Large intestine (tissue), 12 donors: ENCODE measurements at places on chromosomes 5 and 9. TPM values are rescaled to one million over a fixed set of nuclear protein-coding genes. Genes with fewer than 3 reads are reported as not detected.

The IL11RA gene
- polyA plus RNA-seq: 60.9 TPM

The SNX18 gene
- polyA plus RNA-seq: 29.1 TPM

The FOXD4L3 gene
- 0.12 TPM for polyA plus RNA-seq

The INSL4 gene
- not detected for polyA plus RNA-seq

The PCDHA1 gene
- 0.55 TPM for polyA plus RNA-seq

The FOXI1 gene
- polyA plus RNA-seq: 0.03 TPM

The IFNA13 gene
- polyA plus RNA-seq: 0.12 TPM

The NFIB gene
- polyA plus RNA-seq: 16.6 TPM

The FNIP1 gene
- 21.9 TPM for polyA plus RNA-seq

- H3K36me3 ChIP-seq: no peaks in the 10 kb centered on the region
- H3K27me3 ChIP-seq: no peaks in the 10 kb centered on the region
- H3K27ac ChIP-seq: no peak overlapping the region
- H3K4me1 ChIP-seq: no peaks in the 10 kb centered on the region
- H3K4me3 ChIP-seq: no peak overlapping the region
- no peak for DNase-seq
Observed at GRCh38 chr5:120848883-120849282, 384.8 kb downstream of the PRR16 start.

DNA sequence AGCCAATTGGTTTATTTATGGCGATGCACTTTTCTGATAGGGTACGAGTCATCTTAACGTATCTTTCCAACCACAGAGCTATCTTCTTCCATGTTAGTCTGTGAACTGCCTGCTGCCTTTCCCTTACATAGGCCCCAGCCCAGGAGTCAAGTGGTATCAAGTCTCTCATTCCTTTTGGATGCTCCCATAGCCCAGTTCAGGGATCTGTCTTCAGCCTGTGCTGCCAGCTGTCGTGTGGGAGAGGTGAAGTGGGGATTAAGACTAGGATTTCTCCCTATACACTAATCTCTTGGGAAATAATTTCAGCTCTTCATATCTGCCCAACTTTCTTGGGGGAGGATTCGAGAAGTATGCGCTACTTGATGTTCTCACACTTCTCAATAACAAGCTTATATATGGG, 475.7 kb downstream of the EBF1 start:
- H3K36me3 ChIP-seq: no peaks in the 10 kb centered on the region
- no peak overlapping the region for H3K4me3 ChIP-seq
- H3K27ac ChIP-seq: no peak overlapping the region
- DNase-seq: no peak

DNA sequence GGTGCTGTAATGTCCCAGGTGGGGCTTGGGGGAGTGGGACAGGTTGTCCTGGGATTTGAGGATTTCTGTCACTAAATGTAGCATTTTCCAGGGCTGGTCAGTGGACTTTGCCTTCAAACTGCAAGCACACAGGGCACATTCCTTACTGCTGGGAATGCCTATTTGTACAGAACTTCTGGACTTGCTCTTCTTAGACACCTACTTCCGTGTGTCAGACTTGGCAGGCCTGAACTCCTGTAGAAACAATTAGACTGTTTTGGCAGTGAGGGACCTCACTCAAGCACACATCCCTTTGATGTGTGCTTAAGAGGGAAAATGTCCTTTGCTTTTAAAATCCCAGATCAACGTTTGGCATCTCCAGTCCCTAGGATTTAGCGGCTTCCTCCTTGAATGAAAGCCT, 192.2 kb downstream of the PAPPA start:
- no peaks in the 10 kb centered on the region for H3K36me3 ChIP-seq
- no peak overlapping the region for H3K27ac ChIP-seq
- peaks cover 10% of the 10 kb centered on the region for H3K4me1 ChIP-seq
- no peak overlapping the region for H3K4me3 ChIP-seq
- H3K27me3 ChIP-seq: no peaks in the 10 kb centered on the region
- DNase-seq: peak; percentile 32

GRCh38 chr9:122394265-122395125, 23.7 kb downstream of the PTGS1 start:
- peaks cover 18% of the 10 kb centered on the region for H3K27me3 ChIP-seq
- no peaks in the 10 kb centered on the region for H3K4me1 ChIP-seq
- H3K4me3 ChIP-seq: no peak overlapping the region
- no peaks in the 10 kb centered on the region for H3K36me3 ChIP-seq
- no peak for DNase-seq
- H3K27ac ChIP-seq: no peak overlapping the region

DNA sequence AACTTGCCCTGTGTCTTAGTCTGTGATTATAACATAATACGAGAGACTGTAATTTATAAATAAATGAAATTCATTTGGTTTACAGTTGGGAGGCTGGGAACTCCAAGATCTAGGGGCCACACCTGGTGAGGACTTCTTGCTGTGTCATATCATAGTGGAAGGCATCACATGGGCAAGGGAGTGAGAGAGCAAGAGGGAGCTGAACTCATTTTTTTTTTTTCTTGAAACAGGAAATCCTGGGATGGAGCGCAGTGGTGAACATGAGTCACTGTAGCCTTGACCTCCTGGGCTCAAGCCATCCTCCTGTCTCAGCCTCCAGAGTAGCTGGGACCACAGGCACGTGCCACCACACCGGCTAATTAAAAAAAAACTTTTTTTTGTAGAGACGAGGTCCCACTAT, 7.2 kb downstream of the MLANA start:
- H3K27me3 ChIP-seq: no peaks in the 10 kb centered on the region
- no peak for DNase-seq
- no peak overlapping the region for H3K27ac ChIP-seq

DNA sequence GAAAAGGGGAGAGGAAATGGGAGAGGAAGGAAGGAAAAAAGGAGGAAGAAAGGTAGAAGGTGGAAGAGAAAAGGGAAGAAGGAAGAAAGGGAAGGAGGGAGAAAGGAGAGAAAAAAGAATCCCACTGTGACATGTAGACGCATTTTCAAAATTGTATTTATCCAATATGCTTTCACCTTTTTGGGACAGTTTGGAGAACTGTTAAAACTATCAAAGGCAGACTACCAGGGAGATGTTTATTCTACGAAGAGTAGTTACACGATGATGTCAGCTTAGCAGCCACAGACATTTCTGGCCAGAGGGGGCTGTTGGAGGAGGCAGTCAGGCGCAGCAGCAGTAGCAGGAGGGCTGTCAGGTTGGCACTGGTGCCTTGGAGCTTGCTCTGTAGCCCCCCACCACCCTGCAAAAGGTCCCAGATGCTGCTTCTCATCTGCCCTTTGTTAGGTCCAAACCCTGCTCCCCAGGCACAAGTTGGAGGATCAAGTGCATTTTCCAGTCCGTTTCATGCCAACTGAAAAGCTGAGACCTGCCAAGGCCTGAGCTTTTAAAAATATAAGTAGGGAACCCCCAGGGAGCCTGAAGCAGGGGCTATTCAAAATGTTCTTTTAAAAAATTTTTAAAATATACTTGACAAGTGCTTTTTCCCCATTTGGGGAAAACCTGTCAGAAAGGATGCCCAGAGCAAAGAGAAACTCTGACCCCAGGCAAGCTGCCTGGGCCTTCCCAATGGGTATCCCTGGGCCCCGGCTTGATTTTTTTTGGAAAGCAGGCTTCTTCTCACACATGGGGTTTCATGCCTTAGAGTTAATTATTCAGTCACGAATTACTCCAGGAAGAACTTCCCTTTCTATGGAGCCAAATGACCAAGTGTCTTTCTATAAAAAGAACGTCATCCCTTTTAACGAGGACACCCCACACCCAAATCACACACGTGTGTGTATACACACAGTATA, 203.3 kb downstream of the SLIT3 start:
- H3K4me1 ChIP-seq: no peaks in the 10 kb centered on the region
- no peak overlapping the region for H3K27ac ChIP-seq
- no peak overlapping the region for H3K4me3 ChIP-seq
- DNase-seq: no peak
- no peaks in the 10 kb centered on the region for H3K36me3 ChIP-seq

DNA sequence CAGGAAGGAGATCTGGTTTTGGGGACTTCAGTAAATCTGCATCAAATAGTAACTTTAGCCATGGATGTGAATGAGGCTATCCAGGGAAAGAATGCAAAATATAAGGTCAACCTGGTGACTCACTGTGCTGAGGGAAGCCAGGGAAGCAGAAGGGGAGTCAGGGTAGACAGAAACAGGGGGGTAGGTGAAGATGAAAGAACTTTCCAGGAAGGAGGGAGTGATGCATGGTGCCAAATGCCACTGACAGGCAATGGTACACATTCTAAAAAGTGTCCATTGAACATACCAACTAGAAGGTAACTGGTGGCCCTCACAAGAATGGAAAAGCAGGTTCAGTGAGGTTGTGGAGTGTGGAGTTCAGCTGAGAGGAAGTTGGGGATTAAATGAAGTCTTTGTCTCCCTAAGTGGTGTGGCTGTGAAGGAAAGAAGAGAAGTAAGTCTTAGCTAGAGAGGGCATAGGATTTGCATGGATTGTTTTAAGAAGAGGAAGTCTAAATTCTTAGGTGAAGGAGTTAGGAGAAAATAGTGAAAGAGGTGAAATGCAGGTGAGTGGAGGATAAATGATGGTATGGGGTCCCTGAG, 35.5 kb downstream of the PALM2AKAP2 start:
- H3K27ac ChIP-seq: no peak overlapping the region
- H3K36me3 ChIP-seq: no peaks in the 10 kb centered on the region
- H3K4me3 ChIP-seq: no peak overlapping the region
- no peak for DNase-seq

GRCh38 chr5:34410411-34411139, 245.6 kb upstream of the RAI14 start:
- H3K27ac ChIP-seq: no peak overlapping the region
- H3K4me1 ChIP-seq: no peaks in the 10 kb centered on the region
- H3K4me3 ChIP-seq: no peak overlapping the region
- no peaks in the 10 kb centered on the region for H3K27me3 ChIP-seq

DNA sequence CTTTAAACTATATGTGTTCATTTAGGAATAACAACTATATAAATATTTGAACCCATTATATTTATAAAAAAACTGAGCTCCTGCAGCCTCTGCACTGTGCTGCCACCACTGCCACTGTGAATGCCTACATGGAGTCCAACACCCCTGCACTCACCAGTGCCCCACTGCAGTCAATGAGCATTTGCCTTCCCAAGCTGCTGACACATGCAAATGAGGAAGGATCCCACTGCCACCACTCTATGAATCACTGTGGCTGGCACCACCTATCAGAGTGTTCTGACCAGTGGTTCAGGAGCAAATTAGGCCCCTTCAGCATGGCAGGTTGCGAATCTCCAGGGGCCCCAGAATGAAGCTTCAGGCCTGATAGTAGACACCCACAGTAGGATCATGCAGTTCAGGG, 9.1 kb downstream of the IFNA5 start:
- no peak overlapping the region for H3K27ac ChIP-seq
- H3K36me3 ChIP-seq: no peaks in the 10 kb centered on the region
- no peak for DNase-seq
- no peaks in the 10 kb centered on the region for H3K4me1 ChIP-seq
- no peaks in the 10 kb centered on the region for H3K27me3 ChIP-seq

GRCh38 chr5:140133514-140134167, 7.9 kb downstream of the IGIP start:
- H3K4me3 ChIP-seq: no peak overlapping the region
- H3K36me3 ChIP-seq: no peaks in the 10 kb centered on the region
- H3K27me3 ChIP-seq: no peaks in the 10 kb centered on the region
- no peak overlapping the region for H3K27ac ChIP-seq

DNA sequence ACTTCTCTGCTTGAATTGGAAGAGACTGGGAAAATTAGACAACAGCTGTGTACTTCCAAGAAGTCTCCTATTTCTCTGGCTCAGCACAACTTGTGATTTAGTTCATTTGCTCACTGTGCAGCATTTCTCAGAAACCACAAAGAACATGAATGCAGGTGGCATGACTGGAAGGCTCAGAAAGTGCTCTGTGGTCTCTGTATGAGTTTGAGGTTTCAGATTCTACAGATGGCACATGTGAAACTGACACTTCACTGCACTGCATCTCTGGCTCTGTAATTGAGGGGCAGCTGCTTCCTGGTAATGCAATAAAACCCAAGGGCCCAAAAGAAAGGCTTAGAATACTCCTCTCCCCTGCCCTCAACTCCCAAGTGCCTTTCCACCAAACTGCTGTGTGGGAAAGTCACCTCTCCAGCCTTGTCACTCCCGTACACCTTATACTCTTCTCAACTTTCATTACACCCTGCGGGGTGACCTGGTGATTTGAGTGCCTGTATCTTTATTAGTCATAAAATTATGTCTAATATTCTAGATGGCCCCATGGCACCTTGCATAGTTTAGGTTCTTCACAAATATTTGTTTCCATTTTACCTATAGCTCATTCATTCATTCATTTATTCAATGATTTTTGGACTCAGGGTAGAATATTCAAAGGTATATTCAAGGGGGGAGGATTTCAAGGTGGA, 82.5 kb downstream of the ESM1 start:
- H3K4me1 ChIP-seq: no peaks in the 10 kb centered on the region
- no peak overlapping the region for H3K27ac ChIP-seq
- DNase-seq: no peak
- peaks cover 19% of the 10 kb centered on the region for H3K27me3 ChIP-seq
- H3K4me3 ChIP-seq: no peak overlapping the region
- H3K36me3 ChIP-seq: no peaks in the 10 kb centered on the region

GRCh38 chr9:96453625-96454024, 3.7 kb downstream of the HABP4 start:
- no peak overlapping the region for H3K4me3 ChIP-seq
- H3K36me3 ChIP-seq: no peaks in the 10 kb centered on the region
- DNase-seq: no peak
- H3K27ac ChIP-seq: no peak overlapping the region
- peaks cover 14% of the 10 kb centered on the region for H3K27me3 ChIP-seq

DNA sequence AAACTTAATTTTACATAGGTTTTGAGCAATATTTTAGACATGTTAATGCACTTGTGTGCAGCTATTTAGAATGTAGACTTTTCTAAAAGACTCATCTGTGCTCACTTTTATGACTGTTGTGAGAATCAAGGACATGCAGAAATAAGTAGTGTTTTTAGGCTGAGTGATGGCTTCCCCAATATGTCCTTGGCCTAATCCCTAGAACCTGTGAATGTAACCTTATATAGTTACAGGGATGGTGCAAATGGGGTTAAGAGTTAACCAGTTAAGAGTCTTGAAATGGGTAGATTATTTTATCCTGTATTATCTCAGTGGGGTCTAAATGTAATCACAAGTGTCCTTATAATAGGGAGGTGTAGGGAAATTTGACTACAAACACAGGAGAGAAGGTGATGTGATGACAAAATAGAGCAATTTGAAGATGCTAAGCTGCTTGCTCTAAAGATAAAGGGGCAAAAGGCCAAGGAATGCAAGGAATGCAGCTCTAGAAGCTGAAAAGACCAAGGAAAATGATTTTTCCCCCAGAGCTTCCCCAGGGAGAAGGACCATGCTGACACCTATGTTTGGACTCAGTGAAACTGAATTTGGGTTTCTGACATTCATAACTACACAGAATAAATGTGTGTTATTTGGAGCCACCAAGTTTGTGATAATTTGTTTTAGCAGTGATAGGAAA, 298.0 kb upstream of the PAPPA start:
- no peaks in the 10 kb centered on the region for H3K4me1 ChIP-seq
- H3K4me3 ChIP-seq: no peak overlapping the region
- no peak for DNase-seq
- H3K27me3 ChIP-seq: no peaks in the 10 kb centered on the region
- no peaks in the 10 kb centered on the region for H3K36me3 ChIP-seq

- H3K27ac ChIP-seq: no peak overlapping the region
- no peaks in the 10 kb centered on the region for H3K27me3 ChIP-seq
- no peaks in the 10 kb centered on the region for H3K36me3 ChIP-seq
- no peaks in the 10 kb centered on the region for H3K4me1 ChIP-seq
Observed at GRCh38 chr9:12916042-12916441, 141.2 kb downstream of the LURAP1L start.

GRCh38 chr5:33841891-33842290, 49.9 kb downstream of the ADAMTS12 start:
- no peaks in the 10 kb centered on the region for H3K4me1 ChIP-seq
- H3K27ac ChIP-seq: no peak overlapping the region
- DNase-seq: no peak
- H3K4me3 ChIP-seq: no peak overlapping the region
